Right ventricle myocardium inferior (tissue), 1 donor: ENCODE measurements at places on chromosomes 11 and 22.

GRCh38 chr11:15602785-15603567, 488.3 kb downstream of the INSC start:
- DNase-seq: no peak

GRCh38 chr11:62137276-62137861, 13.6 kb downstream of the INCENP start:
- DNase-seq: no peak

DNA sequence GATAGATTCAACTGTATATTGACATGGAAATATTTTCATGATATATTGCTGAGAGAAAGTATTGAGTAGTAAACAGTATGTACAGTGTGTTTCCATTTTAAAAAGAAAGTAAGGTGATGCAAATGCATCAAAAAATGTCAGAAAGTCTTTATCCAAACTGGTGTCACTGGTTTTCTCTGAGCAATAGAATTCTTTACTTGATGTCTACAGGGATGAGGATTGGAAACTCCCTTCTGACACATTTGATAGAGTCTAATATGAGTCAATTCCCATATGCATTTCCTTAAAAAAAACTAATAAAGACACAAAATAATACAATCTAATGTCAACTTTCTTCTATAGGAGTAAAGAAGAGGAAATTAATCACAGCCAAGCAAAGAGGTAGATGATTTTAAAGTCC, 18.3 kb upstream of the CCDC179 start:
- DNase-seq: no peak

GRCh38 chr11:118366287-118366686, 6.9 kb downstream of the UBE4A start:
- no peak for DNase-seq

- DNase-seq: no peak
Measured at GRCh38 chr11:12122083-12122482, 11.7 kb downstream of the MICAL2 start.

GRCh38 chr11:76735841-76736240, 47.3 kb upstream of the TSKU start:
- no peak for DNase-seq

DNA sequence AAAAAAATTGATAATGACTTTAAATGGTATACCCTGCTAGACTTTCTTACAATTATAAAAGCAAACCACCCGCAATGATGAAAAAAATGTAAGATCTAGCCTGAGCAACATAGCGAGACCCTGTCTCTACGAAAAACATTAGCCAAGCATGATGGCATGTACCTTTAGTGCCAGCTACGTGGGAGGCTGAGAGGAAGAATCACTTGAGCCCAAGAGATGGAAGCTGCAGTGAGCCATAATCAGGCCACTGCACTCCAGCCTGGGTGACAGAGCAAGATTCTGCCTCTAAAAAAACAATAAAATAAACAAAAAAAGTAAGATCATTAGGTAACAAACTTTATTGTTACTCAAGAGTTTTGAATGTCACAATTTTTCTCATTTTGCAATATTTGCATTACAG, 39.2 kb downstream of the KMT5B start:
- no peak for DNase-seq

GRCh38 chr11:26245046-26245445, 86.9 kb upstream of the ANO3 start:
- DNase-seq: no peak

DNA sequence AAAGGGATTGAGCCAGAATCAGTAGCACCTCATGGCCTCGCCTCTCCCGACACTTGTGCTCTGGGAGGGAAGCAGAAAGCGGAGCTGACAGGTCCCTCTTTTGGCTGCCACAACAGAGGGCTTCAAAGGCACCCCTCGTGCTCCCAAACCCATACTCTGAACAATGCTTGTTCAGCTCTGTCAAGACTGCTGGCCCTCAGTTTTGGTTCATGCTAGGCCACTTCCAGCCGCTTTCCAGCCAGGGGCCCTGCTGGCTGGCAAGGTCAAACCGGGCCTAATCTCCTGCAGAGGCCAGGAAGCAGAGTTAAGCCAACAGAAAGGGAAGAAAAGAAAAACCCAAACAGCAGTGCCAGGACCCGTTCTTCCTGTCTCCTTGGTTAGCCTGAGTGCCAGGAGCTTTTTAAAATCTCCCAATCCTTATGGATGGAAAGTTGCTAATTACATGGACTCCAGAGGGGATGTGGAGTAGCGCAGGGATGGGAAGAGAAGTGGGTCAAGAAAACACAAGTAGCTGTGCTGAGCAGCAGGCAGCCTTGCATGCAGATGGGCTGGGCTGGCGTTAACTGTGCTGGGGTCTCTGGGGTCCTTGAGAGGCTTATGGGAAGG, 150.6 kb downstream of the GRIK4 start:
- no peak for DNase-seq

GRCh38 chr11:104093426-104094280, 57.2 kb downstream of the DDI1 start:
- no peak for DNase-seq

- peak; percentile 94 for DNase-seq
Measured at GRCh38 chr11:61446211-61446651, 16.3 kb downstream of the SDHAF2 start.

- no peak for DNase-seq
Measured at GRCh38 chr11:96062134-96062533, 138.2 kb upstream of the MTMR2 start.

DNA sequence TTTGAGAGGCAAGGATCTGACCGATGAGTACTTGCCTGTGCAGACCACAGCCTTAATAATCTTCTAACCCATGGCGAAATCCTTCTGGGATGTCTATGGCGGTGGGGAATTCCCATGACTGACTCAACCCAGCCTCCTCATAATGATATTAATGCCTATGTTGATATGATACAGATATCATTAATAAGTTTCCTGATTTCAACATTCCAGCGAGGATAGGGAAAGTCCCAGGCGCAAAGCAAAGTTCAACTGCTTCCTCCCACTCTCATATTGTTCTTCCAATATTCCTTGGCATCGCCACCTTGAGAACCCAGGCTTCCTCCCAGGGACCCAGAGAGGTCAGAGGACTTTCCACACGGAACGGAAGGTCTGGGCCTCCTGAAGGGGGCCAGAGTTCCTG, 110.3 kb upstream of the TMEM45B start:
- no peak for DNase-seq

GRCh38 chr22:43246188-43246587, 59.3 kb upstream of the TTLL12 start:
- DNase-seq: no peak

- DNase-seq: peak; percentile 71
Measured at GRCh38 chr22:25365491-25366261, 146.2 kb downstream of the CRYBB2 start.

DNA sequence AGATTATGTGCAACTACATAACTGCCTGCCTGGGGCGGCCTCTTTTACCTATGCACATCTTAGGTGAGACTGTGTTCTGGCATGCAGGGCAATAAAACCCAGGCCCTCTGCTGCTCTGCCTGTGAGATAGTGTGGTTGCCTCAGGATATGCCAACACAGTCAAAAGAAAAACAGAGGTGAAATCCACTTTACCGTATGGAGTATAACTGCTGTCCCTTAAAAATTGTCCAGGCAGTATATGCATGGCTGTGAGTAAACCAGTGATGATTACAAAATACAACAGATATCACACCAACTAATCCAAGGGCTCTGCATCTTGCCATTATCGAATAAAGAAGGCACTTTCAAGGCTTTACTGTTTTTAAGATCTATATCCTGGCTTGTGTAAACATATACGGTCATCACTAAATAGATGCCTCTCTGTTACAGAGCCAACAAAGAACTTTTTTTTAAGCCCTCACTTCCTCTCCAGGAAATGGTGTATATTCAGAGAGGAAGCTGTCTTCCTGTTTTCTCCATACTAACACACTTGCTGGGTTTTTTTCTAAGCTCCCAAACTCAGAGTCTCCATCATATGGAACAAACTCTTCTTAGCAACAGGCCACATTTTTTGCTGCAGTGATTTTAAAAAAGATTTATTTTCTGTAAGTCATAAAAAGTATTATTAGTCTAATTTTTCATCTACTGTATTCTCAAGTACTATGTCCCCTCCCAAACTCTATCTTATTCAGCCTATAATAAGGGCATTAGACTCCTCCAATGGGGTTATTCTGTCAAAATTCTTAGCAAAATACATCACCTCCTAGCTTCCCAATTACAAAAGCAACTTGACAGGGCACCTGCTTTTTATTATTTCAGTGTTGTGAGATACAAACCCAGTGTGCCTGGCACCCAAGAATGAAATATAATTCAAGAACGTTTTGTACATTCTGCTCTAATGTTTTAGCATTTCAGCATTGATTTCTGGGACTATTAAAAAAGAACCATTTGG, 135.2 kb downstream of the MAML2 start:
- DNase-seq: no peak

DNA sequence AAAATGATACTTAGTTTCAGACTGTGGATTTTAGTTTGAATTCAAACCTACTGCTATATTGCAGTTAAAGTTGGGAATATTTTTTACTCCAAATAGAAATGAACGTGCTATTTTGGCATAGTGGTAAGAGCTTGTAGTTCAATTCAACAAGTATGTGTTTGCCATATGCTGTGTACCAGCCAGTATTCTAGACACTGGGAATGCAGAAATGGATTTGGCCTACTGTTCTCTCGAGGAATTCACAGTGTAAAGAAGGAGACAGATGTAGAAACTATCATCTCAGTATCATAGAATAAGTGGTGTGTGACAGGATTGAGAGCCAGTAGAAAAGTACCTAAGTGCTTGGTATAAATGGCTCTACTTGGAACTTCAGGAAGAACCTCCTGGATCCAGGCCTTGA, 80.4 kb downstream of the ATXN10 start:
- DNase-seq: no peak

DNA sequence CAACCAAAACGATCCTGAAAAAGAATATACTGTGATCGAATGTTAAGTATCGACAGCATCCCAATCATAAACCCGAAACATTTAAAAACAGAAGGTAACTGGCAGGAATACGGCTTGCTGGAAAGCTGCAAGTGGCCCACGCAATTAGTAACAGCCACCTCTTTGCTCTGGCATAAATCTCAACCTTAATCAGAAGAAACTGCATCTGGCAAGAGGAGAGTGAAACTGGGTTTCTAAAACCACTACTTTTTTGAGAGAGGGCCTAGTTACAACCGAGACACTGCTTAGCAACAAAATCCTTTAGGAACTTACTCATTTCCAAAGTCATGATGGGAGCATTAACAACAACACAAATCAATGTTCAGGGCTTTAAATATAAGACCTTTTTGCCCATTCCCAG, 7.9 kb downstream of the NCAPD3 start:
- DNase-seq: no peak

- DNase-seq: no peak
Measured at GRCh38 chr11:23769214-23769613, 727.6 kb upstream of the LUZP2 start.

DNA sequence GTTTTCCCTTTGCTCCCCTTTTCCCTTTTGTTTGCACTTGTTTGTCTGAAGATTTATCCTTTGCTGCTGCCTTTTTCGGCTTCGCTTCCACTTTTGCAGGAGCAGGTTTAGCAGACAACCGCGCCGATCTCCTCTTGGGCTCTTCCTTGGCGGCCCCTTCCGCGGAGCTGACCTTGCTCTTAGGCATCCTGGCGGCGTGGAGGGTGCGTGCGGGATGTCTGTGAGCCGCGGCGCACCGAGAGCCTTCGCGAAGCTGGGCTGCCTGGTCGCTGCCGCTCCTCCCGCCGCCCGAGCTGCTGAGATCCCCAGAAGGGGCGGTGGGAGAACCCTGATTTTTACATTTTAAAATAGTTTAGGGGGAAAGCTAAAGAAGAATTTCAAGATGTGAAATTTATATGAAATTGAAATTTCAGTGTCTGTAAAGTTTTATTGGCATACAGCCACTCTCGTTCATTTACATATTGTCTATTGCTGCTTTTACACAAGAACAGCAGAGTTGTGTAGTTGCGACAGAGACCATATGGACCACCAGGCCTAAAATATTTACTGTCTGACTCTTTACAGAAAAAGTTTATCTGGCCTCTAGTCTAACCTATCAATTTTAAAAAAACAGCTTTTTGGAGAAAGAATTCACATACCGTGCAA, 105.2 kb upstream of the RRM1 start:
- no peak for DNase-seq
